ENCODE measurements at places on chromosomes 6 and 20.

GRCh38 chr6:110140650-110141049, 38.8 kb downstream of the WASF1 start:
- no peak for DNase-seq

DNA sequence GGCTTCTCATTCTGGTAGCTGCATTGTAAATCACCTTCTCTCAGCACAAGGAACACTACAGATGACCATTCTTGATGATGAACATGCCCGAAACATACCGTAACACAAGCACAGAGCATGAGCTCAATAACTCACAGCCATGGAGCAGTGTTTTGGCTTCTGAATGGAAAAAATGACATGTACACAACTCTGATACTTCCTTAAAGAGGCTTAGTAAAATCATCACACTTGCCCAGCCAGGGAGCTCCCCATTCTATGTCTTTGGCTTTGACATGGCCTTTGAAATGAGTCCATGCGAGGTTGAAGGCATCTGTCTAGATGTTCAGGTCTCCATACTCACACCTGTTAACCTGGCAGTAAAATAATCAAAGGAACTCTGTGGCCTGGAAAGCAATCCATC, 87.6 kb downstream of the MYB start:
- no peak for DNase-seq

GRCh38 chr6:170032706-170033309, 258.1 kb downstream of the DLL1 start:
- no peak for DNase-seq

GRCh38 chr20:63409066-63409833, 48.1 kb upstream of the CHRNA4 start:
- DNase-seq = no peak

DNA sequence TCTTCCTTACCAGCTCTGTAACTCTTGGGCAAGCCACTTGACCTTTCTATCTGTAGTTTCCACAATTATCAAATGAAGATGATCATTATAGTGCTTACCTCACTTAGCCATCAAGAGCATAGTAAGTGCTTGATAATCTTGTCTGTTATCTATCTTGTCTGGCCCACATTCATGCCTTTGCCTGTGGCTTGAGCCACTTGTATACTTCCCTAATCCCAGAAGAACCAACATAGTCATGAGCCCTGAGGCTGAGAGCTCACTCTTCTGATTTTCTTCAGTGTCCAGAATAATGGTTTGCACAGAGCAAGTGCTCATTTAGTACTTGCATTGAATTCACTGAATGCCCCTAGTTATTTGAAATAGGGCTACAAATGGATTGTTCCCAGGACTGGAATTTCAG, 108.2 kb downstream of the SASH1 start:
- DNase-seq = no peak
